AG08395 (cell line): ENCODE measurements at places on chromosomes 5 and 9.

DNA sequence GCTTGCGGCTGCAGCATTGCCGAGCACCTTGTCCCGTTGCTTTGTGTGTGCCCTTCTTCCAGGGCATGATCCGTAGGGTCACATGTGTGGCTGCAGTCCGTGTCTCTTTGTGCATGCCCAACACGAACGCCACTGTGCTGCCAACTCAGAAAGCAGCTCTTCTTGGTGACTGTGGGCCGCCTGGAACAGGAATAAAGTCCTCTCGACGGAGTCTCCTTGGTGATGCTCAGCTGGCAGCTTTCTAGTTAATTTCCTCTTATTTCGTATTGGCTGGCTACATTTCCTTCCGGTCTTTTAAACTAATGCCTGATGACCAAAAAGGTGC, 5.8 kb downstream of the EXOC3 start:
- no peak for DNase-seq

GRCh38 chr9:87520172-87520683, 22.6 kb downstream of the DAPK1 start:
- no peak for DNase-seq

DNA sequence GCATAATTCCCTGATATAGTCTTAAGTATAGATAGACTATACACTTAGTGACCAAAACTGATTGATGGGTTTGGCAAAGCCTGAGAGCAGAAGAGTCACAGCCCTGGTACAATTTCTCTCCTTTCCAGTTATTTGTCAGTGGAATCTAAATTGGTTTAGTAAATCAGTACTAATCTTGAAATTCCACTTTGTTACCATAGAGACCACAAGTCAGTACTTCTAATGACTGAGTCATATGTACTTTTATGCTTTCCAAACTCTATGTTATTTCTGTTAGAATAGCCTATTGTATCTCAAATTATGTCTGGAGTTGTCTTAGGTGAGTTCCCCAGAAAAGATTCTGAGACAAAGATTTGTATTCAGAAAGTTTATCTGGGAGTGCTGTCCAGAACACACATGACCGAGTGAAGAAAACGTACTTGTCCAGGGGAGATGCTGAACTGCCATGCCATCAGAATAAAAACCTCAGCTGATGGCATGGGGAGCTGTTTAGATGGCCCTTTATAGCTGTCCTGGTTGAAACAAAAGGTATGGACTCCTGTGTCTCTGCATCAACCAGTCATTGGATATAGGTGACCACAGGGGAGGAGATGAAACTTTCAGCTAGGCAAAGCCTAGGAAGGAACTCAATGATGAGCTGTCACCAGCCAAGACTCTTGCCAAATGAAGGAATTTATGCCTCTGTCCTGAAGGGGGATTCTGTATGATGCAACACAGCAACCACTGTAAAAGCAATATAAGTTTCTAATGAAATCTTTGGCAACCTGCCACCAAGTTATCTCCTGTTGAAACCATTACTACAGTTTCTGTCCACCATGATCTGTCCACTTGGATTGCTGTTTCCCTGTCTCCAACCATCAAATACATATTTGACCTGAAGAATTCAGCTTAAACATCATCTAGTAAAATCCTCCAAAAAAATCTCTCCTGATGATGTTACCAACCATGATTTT, 18.0 kb upstream of the SMC2 start:
- DNase-seq = peak; percentile 54

GRCh38 chr9:9790216-9790872, 822.5 kb downstream of the PTPRD start:
- no peak for DNase-seq

DNA sequence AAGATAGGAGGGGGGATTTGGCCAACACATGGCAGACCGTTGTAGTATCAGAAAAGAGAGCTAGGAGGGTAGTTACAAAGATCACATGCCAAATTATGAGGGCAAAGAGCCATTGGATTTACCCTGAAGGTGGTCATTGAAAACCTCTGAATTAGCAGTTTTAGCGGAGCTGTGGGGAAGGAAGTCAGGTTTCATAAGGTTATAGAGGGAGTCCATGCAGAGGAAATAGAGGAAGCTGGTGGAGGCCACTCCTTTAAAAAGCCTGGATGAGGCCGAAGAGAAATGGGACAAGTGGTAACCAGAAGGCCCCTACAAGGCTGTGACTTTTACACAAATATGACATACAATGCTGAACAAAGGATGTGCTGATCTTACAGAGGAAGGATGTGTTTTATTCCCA, 13.2 kb downstream of the DOCK8 start:
- no peak for DNase-seq

DNA sequence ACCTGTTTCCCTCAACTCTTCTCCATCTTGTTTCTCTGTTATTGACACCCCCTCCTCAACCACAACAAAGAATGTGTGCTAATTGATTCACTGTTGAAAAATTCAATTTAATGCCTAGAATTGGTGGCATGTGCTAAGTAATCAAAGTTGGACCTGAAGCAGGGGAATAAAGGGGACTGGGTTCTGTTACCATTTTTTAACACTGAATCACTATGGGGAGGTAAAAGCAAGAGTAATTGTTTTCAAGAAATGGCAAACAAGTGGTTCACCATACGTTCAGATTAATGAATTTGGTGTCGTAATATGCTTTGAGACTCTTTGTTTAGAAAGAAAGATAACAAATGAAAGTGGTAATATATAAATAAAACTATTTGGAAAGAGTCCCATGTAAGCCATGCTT, 17.0 kb upstream of the SSBP2 start:
- DNase-seq = no peak

GRCh38 chr9:85001925-85002324, 332.4 kb downstream of the NTRK2 start:
- no peak for DNase-seq

GRCh38 chr5:137186759-137187461, 312.2 kb downstream of the SPOCK1 start:
- peak; percentile 94 for DNase-seq

DNA sequence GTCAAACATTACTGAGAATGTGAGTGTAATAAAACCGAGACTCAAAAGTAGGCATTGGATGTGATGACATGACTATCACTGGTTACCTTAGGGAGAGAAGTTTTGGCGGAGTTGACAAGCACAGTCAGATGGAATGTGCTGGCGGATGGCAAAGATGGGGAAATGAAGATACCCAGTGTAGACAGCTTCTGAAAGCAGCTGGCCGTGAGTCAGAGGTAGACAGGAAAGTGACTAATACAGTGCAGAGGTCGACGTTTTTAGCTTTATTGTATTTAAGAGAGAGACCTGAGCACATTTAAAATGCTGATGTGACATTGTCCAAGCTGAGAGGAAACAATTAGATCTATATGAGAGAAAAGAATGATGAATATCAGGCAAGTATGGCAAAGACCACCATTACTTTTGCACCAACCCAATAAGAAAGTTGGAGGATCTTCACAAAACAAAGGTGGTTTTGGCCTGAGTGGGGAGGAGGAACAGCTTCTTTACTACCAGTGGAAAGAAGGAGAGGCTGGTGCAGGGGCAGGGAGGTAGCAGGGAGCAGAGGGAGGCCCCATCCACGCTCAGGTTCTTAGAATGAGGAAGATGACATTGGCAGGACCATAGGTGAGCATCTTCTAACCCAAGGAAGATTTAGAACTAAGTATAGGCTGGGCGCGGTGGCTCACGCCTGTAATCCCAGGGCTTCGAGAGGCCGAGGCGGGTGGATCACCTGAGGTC, 36.7 kb upstream of the KCNIP1 start:
- DNase-seq = peak; percentile 88

- DNase-seq = no peak
Observed at GRCh38 chr9:89669361-89669842, 64.6 kb downstream of the GADD45G start.

GRCh38 chr5:96572864-96573512, 89.2 kb upstream of the CAST start:
- peak; percentile 89 for DNase-seq

DNA sequence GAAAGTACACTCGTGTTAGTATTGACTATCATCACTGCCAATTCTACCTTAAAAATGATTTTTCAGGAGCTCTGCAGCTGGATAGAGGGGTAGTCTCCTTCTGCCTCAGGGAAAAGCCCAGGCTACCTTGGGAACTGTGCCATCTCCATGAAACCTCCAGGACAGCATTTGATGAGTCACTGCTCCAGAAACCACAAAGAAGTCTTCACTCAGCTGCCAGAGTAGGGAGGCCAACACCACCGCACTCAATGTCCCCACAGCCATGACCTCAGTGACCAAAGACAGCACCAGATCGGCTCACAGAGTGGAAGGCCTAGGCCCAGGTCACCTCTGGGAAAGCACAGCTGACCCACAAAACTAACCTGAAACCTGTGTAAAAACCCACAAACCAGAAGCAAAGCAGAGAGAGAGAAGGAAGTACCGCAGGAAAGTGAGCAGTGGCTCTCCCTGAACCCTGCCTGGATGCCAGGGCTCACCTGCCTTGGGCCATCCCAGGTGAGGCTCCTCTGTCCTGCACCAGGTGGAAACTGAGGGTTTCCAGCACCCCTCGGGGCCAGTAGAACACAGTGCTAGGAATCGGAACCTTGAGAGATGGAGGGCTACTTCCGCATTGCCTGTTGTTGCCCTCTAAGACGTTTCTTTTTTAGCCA, 30.0 kb downstream of the S1PR3 start:
- DNase-seq = peak; percentile 93

GRCh38 chr5:123582550-123583285, 70.7 kb downstream of the CSNK1G3 start:
- no peak for DNase-seq

- no peak for DNase-seq
Observed at GRCh38 chr9:1442105-1442504, 391.9 kb downstream of the DMRT2 start.

GRCh38 chr9:35000535-35001284, 11.2 kb downstream of the DNAJB5 start:
- DNase-seq = peak; percentile 87

- no peak for DNase-seq
Observed at GRCh38 chr9:104087894-104088293, 6.2 kb upstream of the SMC2 start.

DNA sequence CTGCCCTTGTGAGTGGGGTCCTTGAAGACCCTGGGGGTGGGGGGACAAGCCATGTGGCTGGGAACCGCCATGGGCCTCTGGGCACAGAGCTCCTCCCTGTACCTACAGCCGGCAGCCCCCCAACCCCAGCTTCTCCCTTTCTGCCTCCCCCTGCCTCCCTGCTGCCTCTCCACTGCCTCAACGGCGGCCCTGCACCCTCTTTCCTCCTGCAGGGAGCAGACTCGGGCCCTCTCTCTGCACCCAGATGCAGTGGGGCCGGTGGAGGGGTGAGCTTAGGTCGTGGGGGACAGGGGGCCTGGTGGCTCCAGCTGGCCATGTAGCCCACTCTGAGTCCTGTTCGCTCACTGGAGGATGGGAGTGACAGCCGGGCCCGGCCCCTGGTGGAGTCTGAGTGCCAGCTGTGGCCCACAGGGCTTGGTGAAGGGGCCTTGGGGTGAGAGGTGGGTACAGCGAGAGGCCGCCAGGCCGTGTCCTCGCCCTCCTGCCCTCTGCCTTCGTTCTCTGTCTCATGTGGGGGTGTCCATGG, 139.3 kb upstream of the COL5A1 start:
- no peak for DNase-seq

GRCh38 chr5:53777864-53778618, 217.6 kb downstream of the NDUFS4 start:
- DNase-seq = no peak

DNA sequence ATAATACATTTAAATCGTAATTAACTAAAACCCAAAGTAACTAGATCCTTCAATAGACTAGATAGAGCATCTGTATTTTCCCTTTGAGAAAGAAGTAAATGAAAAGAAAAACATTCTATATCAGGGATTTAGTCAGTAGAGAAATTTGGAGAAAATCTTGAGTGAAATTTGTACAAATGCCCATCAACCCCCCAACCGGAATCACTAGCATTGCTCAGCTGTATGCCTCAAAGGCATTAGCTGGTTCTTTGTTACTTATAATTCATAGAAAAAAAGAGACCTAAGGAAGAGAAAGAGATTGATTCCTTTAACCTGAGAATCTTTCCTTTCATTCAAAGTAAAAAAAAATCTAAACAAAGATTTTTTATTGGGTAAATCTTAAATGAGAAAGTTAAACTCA, 659 bp downstream of the OMD start:
- DNase-seq = no peak

DNA sequence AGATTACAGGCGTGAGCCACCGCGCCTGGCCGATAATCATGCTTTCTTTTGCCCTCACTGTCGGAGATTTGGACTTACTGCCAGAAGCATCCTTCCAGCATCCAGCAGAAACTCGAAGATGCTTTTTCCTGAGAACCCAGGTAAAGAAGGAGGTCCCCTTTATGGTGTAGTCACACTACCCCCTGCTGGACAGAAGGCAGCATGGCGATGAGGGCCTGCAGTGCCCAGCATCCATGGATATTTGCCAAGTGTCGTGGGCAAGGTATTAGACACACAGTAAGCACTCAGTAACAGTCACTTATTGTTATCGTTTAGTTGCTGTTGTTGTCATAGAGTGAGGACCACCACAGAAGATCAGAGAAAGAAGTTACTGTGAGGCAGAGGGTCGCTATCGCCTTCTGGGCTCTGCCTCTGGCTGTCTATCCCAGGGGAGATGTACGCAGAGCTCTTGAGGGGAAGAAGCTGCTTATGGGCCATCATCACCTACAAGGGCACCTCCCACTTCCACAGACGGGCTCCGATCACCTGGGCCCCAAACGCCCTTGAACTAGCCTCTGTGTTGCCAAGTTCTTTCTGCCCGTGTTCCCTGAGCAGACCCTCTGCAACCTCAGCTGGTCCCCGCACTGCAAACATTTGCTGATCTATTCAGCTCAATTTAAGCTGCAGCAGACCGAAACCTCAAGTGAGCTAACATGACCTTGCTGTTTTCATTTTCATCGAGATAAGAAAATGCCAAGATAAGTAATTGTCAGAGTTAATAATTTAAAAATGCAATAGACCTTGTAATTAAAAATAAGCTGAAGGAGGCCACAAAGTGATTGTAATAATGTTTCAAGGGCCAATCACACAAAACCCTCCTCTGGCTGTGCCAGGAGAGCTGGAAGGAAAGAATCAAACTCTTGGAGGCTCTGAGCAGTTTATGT, 23.9 kb downstream of the C5orf15 start:
- DNase-seq = peak; percentile 49

- no peak for DNase-seq
Observed at GRCh38 chr9:121750715-121751623, 99.5 kb downstream of the DAB2IP start.

DNA sequence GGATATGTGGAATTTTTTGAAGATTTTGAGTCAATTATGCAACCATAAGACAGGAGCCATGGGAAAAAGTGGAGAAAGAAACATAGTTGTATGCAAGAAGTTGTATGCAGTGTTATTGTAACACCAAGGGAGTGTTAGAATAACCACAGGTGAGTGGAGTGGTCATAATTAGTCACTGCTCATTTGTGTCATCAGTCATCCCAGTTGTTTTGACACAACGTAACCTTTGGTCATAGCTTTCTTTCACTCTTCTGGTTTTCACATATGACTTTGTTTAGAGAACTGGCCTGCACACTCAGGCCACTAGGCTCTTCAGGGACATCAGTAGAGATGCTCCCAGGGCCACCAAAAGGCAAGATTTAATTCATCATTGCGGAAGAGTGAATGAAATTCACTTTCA, 158.7 kb upstream of the HMHB1 start:
- DNase-seq = no peak

GRCh38 chr9:112783551-112783954, 33.0 kb downstream of the SNX30 start:
- DNase-seq = no peak

- peak; percentile 70 for DNase-seq
Observed at GRCh38 chr5:80481019-80481893, 6.6 kb upstream of the FAM151B start.

GRCh38 chr5:179223528-179223927, 121.7 kb downstream of the ADAMTS2 start:
- DNase-seq = no peak

- no peak for DNase-seq
Observed at GRCh38 chr9:13915591-13916301, 398.2 kb downstream of the NFIB start.

- no peak for DNase-seq
Observed at GRCh38 chr5:130331332-130331731, 427.1 kb downstream of the CHSY3 start.
